ENCODE measurements at places on chromosomes 13 and 19. TPM values are rescaled to one million over a fixed set of nuclear protein-coding genes. Genes with fewer than 3 reads are reported as not detected.

RDH8 gene
- total RNA-seq, result not detected

ZNF554 gene
- 3.6 TPM for total RNA-seq

LILRA1 gene
- total RNA-seq, result not detected

ADGRE3 gene
- total RNA-seq, result not detected

GRK1 gene
- total RNA-seq, result not detected

GNG7 gene
- 1.8 TPM for total RNA-seq

GRCh38 chr19:51389143-51389542, 1.2 kb downstream of the C19orf84 start:
- no peak for DNase-seq

GRCh38 chr19:40690050-40690692, at the start of gene NUMBL:
TSS of gene NUMBL (minus strand) at chr19:40690651. CDS start at chr19:40690483, 168 bp downstream.
- no peak for DNase-seq

GRCh38 chr13:36377826-36378468, 31.8 kb upstream of the SPART start:
- DNase-seq, result peak; percentile 76

- peak; percentile 42 for DNase-seq
Measured at GRCh38 chr19:58154287-58154678, 3.7 kb upstream of the ZNF329 start.

- no peak for DNase-seq
Measured at GRCh38 chr13:74037762-74038161, 96.4 kb downstream of the KLF12 start.

DNA sequence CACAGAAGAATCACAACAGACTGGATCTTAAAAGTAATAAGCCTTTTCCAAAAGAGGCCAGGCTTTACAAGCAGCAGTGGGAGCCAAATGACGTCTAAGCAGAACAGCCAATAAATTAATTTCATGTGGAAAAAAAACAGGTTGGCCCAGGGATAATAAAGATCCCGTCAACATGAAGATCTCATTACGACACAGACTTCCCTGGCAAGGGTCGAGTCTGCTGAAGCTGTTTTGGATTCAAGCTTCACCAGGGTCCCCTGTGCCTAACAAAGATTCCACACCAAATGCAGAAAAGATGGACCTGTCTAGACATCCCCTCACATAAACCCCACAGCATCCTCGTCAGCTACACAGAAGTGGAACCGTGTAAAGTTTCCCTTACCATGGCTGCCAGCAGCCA, 215.1 kb upstream of the ZNF507 start:
- DNase-seq, result no peak

GRCh38 chr19:53532362-53532761, 5.6 kb upstream of the ZNF331 start:
- no peak for DNase-seq

GRCh38 chr19:47232422-47233211, 1.6 kb upstream of the BBC3 start:
- peak; percentile 72 for DNase-seq
